ENCODE measurements at places on chromosomes 5 and 9. TPM values are rescaled to one million over a fixed set of nuclear protein-coding genes. Genes with fewer than 3 reads are reported as not detected.

Gene SHISAL2B
- total RNA-seq = not detected

Gene MAMDC2
- 77.5 TPM for total RNA-seq

Gene MSX2
- 2.2 TPM for total RNA-seq

Gene SH3RF2
- total RNA-seq = 0.33 TPM

Gene STPG3
- not detected for total RNA-seq

Gene PCA3
- total RNA-seq = not detected

Gene ECM2
- 34.2 TPM for total RNA-seq

Gene BAAT
- total RNA-seq = 0.24 TPM

DNA sequence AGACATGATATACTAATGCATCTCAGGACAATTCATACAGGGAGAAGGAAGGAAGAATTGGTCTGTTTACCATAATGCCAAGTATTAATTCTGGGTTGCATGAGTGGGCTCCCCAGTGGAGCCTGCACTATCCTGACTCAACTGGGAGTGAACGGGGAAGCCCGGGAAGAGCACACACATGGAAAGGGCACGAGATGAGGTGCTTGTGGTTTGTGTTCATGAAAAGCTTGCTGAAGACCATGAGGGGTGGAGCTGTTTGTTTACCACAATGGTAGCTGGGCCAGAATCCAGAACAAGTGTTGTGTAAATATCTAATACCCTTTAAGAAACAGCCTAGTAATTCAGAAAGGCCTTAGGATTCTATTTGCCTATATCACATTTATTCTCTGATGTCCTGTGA lies 44.6 kb downstream of the POC5 start:
- no peak for DNase-seq
- H3K4me1 ChIP-seq = peaks cover 25% of the 10 kb centered on the region
- H3K36me3 ChIP-seq = peaks cover 6% of the 10 kb centered on the region

DNA sequence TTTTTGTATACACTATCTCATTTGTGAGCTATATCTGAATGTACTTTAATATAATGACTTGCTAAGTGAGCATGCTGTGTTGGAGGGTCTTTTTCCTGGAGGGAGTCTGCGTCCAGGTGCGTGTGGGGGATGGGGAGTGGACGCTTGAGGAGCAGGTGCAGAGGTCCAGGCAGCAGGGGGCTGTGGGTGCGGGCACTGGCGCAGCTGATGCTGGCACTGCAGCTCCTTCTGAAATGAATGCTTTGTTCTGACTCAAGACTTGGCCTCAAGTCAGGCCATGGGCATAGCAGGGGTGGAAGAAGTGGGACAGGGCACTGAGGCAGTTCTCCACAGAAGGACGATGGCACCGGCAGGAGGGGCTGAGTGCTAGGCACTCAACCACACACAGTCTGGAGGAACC lies 165.7 kb upstream of the IRX1 start:
- no peaks in the 10 kb centered on the region for H3K4me1 ChIP-seq
- no peak overlapping the region for H3K4me3 ChIP-seq
- no peaks in the 10 kb centered on the region for H3K36me3 ChIP-seq
- no peaks in the 10 kb centered on the region for H3K27me3 ChIP-seq
- no peak overlapping the region for H3K27ac ChIP-seq

DNA sequence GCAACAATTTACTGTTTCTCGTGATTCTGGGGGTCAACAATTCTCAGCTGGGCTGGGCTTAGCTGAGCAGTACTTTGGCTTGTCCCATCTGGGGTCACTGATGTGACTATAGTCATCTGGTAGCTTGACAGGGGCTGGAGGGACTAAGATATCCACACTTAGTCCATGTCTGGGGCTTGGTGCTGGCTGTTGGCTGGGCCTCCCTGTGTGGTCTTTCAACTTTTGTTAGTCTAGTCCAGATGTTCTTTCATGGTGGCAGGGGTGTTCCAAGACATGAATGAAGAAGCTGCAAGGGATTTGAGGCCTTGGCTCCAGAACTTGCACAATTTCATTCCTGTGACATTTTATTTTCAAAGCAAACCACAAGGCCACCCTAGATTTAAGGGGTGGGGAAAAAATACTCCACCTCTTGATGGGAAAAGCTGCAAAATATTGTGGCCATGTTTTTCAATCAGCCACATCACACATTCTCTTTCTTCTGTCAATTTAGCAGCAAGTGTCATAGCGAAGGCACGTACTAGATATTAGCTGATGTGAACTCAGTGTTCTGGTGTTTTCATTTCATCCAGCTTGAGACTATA lies 59.2 kb downstream of the TSSK1B start:
- H3K27ac ChIP-seq = no peak overlapping the region
- peaks cover 11% of the 10 kb centered on the region for H3K4me1 ChIP-seq

DNA sequence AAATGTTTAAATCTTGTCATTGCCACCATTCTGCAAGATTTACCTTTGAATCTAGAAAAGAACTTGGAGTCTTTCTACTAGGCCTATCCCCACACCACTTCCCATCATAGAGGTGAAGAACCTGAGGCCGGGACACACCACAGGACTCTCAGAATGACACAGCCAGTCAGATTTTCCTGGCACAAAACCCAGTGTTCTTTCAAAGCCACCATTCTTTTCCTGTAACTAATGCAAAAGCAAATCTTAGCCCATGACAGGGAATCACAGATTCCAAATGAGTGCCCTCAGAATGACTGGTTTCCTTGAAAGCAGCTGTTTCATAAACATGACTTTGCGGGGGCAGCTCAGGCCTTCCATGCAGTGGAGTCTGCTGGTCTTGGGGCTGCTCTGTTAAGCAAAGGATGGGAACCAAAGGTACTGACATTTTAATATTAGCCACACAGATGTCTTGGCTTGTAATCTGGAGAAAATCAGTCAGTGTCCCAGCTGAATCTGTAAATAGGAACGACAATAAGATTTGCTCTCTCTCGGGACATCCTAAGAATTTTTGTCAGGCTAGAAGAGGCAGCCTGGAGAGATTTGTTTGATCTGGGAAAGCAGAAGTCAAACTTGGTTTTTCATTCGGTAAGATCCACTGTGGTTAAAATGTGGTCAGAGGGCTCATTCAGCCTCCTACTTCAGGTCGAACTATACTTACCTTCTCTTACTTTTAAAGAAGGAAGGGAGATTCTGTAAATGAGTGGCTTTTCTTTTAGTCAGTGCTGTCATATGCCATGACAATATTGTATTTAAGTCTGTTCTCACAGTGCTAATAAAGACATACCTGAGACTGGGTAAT lies 115.1 kb downstream of the PALM2AKAP2 start:
- H3K4me1 ChIP-seq = peaks cover 31% of the 10 kb centered on the region
- DNase-seq = no peak
- peaks cover 7% of the 10 kb centered on the region for H3K36me3 ChIP-seq
- H3K27ac ChIP-seq = peak overlapping the region; percentile 88
- H3K4me3 ChIP-seq = no peak overlapping the region

- no peak for DNase-seq
- H3K4me3 ChIP-seq = no peak overlapping the region
- H3K4me1 ChIP-seq = peaks cover 25% of the 10 kb centered on the region
Observed at GRCh38 chr9:105531530-105531929, 26.4 kb upstream of the FKTN start.

- H3K4me3 ChIP-seq = no peak overlapping the region
- peaks cover 43% of the 10 kb centered on the region for H3K4me1 ChIP-seq
- peaks cover under 1% of the 10 kb centered on the region for H3K36me3 ChIP-seq
- no peak for DNase-seq
- H3K27ac ChIP-seq = no peak overlapping the region
- no peaks in the 10 kb centered on the region for H3K27me3 ChIP-seq
Observed at GRCh38 chr9:95854386-95855020, 21.0 kb upstream of the ERCC6L2 start.

DNA sequence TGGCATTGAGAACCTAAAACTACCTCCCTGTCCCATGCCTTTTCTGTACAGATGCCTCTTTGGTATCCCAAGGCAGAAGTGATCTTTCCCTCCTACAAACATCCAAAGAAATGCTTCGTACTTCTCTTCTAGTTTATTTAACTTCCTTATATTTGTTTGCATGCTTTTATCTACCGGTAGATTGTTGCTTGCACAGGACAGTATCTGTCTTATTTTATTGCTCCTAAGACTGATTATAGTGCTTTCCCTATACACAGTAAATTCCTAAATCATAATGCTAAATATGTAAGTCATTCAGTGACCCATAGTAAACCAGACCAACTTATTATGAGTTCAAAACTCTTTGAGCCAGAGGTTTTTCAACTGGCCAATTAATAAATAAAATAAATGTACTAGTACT lies 156.9 kb downstream of the PRELID2 start:
- no peak overlapping the region for H3K27ac ChIP-seq
- H3K4me3 ChIP-seq = no peak overlapping the region
- H3K4me1 ChIP-seq = peaks cover 16% of the 10 kb centered on the region
- DNase-seq = no peak
- H3K27me3 ChIP-seq = no peaks in the 10 kb centered on the region

GRCh38 chr9:126371007-126371870 lies 44.6 kb downstream of the MVB12B start:
- H3K27ac ChIP-seq = no peak overlapping the region
- no peaks in the 10 kb centered on the region for H3K27me3 ChIP-seq
- no peak for DNase-seq
- peaks cover 54% of the 10 kb centered on the region for H3K4me1 ChIP-seq
- H3K36me3 ChIP-seq = peaks cover 2% of the 10 kb centered on the region

DNA sequence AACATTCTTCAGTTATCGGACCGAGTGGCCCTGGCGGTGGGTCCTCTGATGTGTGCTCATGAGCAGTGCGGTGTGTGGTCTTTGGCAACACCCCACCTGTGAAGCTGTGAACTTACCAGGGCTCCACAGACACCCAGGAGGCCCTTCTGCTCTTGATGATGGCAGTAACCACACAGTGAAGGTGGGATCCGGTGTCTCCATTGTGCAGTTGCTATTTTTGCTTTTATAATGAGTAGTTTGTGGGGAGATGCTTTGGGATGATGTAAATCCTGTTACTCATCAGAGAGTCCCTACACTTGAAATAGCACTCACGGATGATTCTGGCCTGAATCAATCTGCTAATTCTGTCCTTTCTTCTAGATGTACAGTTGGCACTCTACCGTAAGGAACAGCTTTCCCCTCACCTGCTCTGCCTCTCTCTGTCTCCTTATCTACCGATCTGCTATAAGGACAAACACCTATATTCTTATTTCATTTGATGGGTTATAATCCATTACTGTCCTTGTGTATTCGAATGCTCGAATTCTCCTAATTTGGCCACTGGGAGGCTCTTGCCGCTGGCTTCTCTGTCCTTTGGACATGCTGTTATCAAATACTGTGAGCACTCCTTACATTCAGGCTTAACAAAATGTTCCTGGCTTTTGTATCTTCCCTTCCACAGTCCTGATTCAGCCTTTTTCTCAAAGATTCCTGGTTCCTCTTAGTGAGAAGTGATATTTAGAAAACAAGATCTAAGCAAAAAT lies 20.2 kb downstream of the ATPSCKMT start:
- no peak for DNase-seq
- H3K36me3 ChIP-seq = peaks cover 14% of the 10 kb centered on the region
- H3K27ac ChIP-seq = peak overlapping the region; percentile 71
- no peaks in the 10 kb centered on the region for H3K27me3 ChIP-seq
- no peak overlapping the region for H3K4me3 ChIP-seq
- H3K4me1 ChIP-seq = peaks cover 25% of the 10 kb centered on the region

DNA sequence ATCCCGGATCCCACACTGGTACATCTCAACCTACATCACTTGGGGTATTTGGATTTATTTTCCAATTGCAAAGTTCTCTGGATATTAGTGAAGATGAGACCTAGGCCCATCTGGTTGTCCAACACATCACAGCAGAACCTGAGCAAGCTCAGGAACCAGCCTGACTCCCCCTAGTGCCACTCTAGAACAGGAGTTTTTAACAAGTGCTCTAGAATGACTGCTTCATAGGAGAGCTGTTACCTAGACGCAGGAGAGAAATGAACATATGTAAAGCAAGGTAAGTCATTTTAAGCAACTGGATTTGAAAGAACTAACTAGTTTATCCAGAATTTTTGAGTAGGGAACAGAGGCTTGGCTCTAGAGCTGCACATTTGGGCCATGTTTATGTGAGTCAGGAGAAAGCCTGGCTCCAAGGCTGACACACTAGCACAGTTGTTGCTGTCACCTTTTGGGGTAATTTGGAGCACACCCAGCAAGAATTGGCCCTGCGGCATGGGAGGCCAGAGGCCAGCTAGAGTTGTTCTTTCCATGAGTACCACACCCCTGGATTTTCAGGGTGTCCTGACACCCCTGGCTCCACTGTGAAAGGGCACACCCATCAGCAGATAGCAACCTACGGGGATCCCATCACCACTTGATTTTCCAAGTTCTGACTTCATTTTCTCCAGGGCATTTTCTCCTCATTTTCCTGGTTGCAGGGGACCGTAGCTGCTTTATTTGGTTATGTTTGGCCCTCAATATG lies 110.9 kb upstream of the LPAR1 start:
- DNase-seq = no peak
- no peaks in the 10 kb centered on the region for H3K36me3 ChIP-seq
- no peak overlapping the region for H3K4me3 ChIP-seq
- H3K4me1 ChIP-seq = peaks cover 11% of the 10 kb centered on the region
- H3K27me3 ChIP-seq = no peaks in the 10 kb centered on the region

- no peaks in the 10 kb centered on the region for H3K27me3 ChIP-seq
- no peak overlapping the region for H3K4me3 ChIP-seq
- no peaks in the 10 kb centered on the region for H3K36me3 ChIP-seq
- no peak overlapping the region for H3K27ac ChIP-seq
- H3K4me1 ChIP-seq = peaks cover 34% of the 10 kb centered on the region
Observed at GRCh38 chr5:82624062-82624461, 345.9 kb upstream of the RPS23 start.

GRCh38 chr9:137227054-137227852 lies at the start of gene RNF224:
Gene RNF224, plus strand, starts transcription at chr9:137227502. Its CDS starts 834 bp downstream, at chr9:137228336.
- H3K27ac ChIP-seq = peak within 1 kb of the TSS; percentile 45
- no peaks in the 10 kb centered on the region for H3K36me3 ChIP-seq
- peaks cover 2% of the 10 kb centered on the region for H3K27me3 ChIP-seq
- H3K4me3 ChIP-seq = no peak within 1 kb of the TSS
- H3K4me1 ChIP-seq = peaks cover 13% of the 10 kb centered on the region
- no peak for DNase-seq

DNA sequence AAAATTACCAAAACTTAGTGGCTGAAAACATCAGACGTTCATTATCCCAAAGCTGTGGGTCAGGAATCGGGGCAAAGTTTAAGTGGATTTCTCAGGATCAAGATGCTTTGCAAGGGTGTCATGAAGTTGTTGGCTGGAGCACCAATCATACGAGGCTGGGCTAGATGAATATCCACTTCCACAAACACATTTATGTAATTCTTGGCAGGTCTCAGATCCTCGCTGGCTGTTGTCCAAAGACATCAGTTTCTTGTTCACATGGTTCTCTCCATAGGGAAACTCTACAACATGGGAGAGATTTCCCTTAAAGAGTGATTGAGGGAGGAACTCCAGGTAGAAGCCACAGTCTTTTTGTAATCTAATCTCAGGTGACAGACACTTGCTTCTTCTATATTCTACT lies 20.2 kb upstream of the CCDC192 start:
- no peak for DNase-seq
- H3K27me3 ChIP-seq = no peaks in the 10 kb centered on the region
- H3K27ac ChIP-seq = no peak overlapping the region
